ENCODE measurements at places on chromosomes 2 and 18.

DNA sequence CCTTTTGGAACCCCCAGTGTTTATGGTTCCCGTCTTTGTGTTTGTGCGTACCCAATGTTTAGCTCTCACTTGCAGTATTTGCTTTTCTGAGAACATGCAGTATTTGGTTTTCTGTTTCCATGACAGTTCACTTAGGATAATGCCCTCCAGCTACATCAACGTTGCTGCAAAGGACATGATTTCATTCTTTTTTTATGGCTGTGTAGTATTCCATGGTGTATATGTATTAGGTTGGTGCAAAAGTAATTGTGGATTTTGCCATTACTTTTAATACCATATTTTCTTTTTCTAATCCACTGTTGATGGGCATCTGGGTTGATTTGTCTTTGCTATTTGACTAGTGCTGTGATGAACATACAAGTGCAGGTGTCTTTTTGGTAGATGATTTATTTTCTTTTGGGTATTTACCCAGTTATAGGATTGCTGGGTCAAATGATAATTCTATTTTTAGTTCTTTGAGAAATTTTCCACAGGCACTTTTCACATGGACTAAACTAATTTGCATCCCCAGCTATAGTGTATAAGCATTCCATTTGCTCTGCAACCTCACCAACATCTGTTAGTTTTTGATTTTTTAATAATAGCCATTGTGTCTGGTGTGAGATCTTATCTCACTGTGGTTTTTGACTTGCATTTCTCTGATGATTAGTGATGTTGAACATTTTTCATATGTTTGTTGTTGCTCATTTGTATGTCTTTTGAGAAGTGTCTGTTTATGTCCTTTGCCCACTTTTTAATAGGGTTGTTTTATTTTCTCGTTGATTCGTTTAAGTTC lies 63.6 kb downstream of the CERS6 start:
- no peak for DNase-seq

- no peak for DNase-seq
Measured at GRCh38 chr2:50455351-50455939, 576.5 kb downstream of the NRXN1 start.

GRCh38 chr2:178404368-178404767 lies 46.6 kb downstream of the PRKRA start:
- no peak for DNase-seq

DNA sequence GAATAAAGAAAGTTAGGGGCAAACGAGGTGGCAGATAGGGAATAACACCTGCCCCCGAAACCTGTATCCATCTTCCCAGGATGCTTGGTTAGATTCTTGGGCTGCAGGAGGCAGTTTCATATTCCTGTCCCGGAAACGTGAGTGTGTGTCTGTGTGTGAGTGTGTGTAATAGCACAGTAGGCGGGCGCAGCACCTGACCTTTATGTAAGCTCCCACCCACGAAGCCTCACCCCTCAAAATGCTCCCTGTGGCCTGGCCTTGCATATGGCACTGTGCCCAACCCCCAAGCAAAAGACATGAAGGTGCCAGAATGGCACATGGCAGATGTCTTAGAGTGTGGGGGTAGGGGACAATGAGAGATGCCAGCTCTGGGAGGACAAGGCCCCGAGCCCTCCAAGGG lies 48.9 kb downstream of the EFR3B start:
- DNase-seq = no peak

DNA sequence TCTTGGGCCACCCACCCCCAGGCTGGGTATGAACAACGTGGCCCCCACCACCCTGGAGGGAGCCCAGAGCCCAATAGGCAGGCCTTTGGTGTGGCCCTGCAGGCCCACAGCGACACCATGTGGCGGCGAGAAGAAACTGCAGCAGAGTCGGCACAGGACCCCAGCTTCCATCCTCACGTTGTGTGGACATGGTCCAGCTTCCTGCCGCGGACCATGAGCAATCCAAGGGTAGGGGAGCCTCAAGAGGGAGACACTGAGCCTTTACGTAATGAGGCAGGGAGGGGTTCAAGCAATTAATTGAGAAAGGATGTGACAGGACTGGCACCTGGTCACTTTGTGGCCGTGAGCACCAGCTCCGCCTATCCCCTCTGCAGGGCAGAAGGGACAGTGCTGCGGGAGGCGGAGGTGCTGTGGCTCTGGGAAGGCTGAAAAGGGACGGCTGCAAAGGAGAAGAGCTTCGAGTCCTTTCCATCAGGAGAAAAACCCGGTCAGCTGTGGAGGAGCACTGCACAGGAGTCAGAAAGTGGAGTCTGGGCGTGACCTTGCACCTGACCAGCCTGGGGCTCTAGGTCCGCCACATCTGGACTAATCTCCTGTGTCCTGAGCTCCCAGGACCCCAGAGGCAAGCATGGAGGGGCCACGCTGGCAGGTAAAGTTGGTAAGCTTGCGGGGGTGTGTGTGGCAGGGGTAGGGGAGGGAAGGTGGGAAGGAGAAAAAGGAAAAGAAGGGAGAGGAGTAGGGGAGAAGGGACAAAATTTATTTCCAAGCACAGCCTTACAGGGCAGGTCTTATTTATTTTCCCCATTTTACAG lies 44.9 kb downstream of the TMEM37 start:
- no peak for DNase-seq

- no peak for DNase-seq
Measured at GRCh38 chr2:223196331-223196730, 144.3 kb downstream of the KCNE4 start.

DNA sequence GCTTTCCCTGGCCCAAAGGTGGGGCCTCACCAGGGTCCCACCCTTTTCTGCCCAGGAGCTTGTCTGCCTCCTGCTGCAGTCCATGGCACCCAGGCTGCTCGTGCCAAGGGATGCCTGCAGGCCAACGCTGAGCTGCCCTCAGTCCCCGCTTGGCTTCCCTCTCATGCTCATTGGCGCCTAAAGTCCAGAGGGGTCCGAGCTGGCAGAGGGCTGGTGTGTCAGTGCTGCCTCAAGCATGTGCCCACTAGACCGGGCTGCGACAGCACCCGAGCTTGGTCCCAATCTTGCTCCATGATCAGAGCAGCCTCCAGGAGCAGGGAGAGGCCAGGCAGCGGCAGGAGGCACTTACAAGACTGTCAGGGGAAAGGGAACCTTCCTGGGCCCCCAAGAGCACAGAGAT lies 287.0 kb downstream of the ICOS start:
- DNase-seq = no peak

DNA sequence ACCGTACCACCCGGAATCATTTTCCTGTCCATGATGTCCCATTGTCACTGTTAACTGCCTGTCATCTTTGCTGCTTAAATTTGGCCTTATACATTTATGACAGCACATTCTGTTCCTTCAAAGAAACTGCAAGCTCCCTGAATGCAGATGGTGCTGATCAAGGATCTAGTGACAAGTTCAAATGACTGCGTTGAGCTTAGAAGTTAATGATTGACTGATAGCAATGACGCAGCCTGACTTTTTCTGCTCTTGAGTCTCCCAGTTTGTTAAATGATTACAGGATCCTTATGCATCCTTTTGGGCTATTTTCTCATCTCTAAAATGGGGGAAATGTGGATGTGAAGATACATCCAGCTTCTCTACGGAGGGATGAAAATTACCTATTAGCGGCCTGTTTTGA lies 159.0 kb downstream of the DCC start:
- DNase-seq = no peak

DNA sequence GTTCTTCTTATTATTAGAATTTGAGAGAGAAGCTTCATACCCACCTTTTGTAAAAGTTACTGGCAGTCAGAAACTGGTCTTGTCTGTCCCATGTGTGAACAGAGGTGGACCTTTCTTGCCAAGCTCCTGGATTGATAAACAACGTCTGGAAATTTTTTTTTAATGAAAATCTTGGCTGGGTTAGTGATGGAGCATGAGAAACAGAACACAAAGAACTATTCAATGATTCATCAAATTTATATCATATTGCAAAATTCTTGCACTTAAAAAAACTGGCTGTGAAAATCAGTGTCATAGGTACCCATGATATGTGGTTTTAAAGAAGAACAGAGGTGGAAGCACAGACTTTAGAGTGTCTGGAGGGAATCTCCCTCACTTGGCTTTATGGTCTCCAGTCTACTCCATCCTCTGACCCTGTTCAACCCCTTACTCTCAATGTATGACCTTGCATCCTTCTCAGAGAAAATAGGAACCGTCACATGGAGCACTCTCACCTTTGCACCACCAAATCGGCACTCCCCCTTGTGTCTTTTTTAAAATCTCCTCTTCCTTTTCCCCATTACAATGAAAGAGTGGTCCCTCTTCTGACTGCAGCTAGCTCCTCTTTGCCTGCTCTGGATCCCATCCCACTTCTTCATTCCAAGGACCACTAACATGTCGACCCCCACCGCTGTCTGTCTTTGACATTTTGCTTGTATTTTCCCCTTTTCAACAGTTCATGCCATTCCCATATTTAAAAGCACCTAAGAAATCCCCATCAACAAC lies 58.2 kb downstream of the COPS8 start:
- DNase-seq = no peak

- no peak for DNase-seq
Measured at GRCh38 chr18:37258131-37258530, 307.5 kb downstream of the CELF4 start.

- no peak for DNase-seq
Measured at GRCh38 chr18:438571-438970, 61.9 kb downstream of the COLEC12 start.

GRCh38 chr18:79182047-79182713 lies 113.0 kb downstream of the ATP9B start:
- DNase-seq = no peak

DNA sequence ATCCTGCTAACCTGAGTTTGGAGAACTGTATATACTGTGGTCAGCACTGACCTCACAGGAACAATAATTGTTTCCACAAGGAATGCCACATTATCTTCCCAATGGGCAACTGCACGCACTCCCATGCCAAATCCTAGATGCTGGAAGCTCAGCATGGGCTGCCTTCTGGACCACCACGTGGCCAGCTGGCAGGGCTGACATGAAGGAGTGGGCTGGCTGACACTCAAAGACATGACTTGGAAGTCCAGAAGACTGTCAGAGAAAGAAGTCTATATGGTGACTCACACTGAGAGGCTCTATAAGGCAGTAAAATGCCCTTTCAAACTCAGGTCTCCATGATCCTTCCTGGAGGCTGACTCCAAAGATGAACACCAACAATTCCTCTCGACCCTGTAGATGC lies 98.4 kb upstream of the RNF152 start:
- DNase-seq = no peak

DNA sequence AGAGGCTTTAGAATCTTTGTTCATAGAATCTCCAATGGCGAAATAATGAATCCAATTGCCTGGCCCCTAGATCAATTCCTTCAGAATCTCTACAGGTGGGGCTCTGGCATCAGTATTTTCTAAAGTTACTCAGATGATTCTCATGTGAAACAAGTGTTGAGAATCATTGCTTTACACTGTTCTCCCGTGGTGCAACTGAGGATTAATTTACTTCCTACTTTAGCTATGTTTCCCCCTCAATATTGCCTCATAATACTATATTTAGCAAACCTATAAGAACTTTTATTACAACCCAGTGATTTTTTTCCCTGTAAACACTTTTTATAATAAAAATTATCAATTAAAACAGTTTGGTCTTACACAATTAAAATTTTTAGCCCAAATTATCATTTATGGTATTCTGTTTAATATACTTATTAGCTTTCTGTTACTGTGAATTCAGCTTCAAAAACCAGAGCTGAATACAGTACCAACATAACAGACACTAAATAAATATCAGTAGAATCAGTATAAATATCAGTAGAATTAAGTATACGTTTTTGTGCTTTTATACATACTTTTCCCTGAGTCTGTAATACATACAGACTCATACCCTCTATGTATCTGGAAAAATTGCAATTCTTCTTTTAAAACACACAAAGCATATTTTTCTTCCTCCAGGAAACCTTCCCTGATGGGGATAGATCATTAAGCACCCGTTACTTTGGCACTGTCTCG lies 20.8 kb downstream of the SLC38A11 start:
- no peak for DNase-seq

GRCh38 chr2:9318461-9319337 lies 104.6 kb downstream of the ITGB1BP1 start:
- no peak for DNase-seq

DNA sequence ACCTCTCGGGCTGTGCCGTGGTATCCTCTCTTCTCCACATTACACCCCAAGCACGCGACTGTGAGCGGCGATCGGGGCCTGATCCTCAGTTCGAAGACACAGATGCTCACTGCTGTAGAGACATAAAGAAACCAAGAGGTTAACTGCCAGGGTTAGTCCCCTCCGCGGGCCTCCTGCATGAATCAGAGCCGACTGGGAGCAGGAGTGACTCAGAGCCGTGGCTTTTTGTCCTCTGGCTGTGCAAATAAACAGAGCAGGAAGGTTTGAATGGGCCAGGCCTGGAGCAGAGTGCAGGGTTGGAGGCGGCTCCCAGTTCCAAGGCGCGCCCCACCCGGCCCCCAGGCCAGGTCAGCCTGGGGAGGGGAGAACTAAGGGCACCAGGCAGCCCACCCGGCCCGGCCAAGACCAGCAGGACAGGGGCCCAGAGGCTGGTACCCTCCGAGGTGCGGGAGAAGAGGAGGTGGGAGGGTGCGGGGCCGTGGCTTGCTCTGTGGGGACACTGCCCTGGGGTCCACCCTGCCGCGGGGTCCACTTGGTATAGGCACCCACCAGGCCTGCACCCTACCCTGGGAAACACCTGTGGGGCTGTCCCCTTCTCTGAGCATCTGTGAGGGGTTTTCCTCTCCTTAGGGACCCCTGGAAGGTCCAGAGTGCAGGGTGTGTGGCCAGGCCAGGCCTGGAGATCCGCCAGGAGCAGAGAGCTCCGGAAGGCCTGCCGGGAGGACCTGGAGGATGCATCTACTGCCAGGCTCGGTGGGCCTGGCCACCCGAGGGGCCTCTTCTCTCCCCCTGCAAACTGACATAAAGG lies 16.5 kb downstream of the TWIST2 start:
- DNase-seq = no peak

DNA sequence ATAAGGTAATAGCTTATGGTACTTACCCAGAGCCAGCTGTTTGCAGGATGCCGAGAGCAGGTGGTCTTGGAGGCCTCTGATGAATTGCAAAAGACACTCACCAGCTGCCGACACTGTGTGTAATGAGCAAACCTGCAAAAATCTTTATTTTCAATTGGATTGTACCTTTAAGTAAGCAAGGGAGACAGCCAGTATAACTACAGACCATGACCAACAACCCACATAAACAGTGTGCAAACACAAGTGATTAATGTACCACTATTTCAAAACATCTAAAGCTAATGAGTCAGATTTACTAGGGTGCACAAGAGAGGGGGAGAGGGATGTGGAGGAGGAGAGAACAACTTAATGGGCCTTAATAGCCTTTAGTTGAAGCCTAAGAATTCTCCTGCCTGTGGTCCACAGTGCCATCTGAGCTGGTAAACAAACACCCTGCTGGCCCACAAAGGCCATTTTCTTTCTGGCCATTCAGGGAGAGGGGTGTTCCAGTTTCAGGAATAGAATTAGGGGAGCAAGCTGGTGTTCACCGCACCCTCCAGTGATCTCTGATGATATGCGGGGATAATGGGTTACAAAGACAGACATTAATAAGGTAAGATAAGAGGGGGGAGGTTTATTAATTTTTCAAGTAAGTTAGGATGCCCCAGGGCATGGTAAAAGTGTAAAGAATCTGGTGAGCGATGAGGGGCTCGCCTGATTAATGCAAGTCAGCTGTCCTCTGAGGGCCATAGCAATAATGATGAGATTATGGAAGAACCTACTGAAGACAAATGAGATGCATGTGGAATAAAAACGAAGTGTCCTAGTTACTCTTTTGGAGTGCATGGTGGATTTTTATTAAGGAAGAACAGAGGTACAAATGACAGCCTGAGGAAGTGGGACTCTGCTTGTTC lies 196.4 kb downstream of the HRH4 start:
- DNase-seq = no peak

Data from stimulated activated CD4-positive, alpha-beta T cell treated with anti-CD3 and anti-CD28 coated beads, Interleukin-1b, Interleukin-23, amount 100 ng/mL, for 1 hour (primary cell).